ENCODE measurements at places on chromosomes 4 and X.

- no peak for DNase-seq
These were observed 546.5 kb upstream of the FAT1 start for GRCh38 chr4:187270154-187270553.

DNA sequence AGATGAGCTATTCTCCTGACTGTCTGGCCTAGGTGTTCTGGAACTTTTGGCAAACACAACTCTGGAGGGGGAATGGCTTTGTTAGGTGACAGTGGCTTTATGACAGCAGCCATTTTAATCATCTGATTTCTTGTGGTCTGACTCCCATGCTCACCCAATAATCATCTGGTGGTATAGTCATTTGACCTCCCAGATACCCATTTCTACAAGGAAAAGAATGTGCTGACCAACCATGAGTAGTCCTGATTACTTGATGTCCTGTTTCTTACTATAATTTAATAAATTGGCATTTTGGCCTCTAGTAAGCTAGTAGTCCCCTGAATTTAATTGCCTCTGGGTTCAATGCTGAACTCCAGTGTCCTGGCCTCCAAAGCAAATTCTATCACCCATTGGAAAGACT, 109.9 kb upstream of the DUSP21 start:
- no peak for DNase-seq

- no peak for DNase-seq
These were observed 230.1 kb downstream of the SHROOM3 start for GRCh38 chr4:76665153-76665552.

DNA sequence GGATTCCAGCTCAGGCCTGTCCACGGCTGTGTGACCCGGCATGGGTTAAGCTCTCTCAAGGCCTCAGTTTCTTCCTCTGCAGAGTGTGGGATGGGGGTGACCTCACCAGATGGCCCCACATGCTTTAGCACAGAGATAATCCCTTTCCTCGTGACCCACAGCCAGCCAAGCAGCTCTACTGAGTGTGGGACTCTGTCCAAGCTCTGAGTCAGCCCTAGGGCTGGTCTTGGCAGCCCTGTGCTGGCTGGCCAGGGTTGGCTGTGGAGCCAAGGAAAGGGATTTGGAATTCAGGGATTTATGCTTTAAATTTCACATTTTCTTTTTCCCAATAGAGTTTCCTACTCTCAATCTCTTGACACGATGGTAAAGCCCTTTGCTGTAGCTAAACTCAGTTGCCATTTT, 19.7 kb upstream of the SPON2 start:
- DNase-seq = peak; percentile 92

- DNase-seq = no peak
These were observed 36.6 kb upstream of the WDR1 start for GRCh38 chr4:10153161-10153560.

- no peak for DNase-seq
These were observed 16.5 kb downstream of the ENPP6 start for GRCh38 chr4:184201179-184201578.

GRCh38 chr4:6991771-6992557, 51.2 kb upstream of the TADA2B start:
- DNase-seq = peak; percentile 52

DNA sequence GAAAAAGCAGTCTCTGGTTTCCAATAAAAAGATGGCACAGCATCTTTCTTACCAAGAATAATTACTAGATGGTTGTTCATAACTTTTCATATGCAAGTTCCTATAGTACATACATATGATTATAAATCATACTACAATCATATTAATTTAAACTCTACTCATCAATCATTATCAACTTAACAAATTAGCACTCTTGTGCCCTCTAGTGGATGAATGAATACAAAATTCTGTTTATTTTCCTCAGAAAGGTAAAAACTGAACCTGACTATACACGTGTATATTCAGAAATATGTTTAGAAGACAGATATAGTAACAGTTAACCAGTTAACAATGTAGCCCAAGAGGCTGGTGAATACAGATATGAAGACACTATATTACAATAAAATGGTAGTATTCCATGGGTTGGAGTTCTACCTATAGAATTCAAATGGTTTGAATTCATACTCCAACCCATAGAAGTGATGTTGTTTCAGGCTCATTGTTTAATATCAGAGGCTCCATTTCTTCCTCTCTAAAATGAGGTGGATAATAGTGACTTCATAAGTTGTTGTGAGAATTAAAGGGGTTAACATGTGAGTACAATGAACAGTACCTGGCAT, 100.0 kb downstream of the ADAMTS3 start:
- DNase-seq = no peak

GRCh38 chr4:138758876-138759553, 256.6 kb upstream of the NOCT start:
- no peak for DNase-seq
